ENCODE measurements at places on chromosomes 6 and 20. TPM values are rescaled to one million over a fixed set of nuclear protein-coding genes. Genes with fewer than 3 reads are reported as not detected.

The SLX4IP gene
- 2.4 TPM for total RNA-seq

The PRDM13 gene
- 0.93 TPM for total RNA-seq

The TMEM170B gene
- 0.60 TPM for total RNA-seq

The STK35 gene
- total RNA-seq, result 12.4 TPM

The NR2E1 gene
- 0.03 TPM for total RNA-seq

The OCSTAMP gene
- total RNA-seq, result not detected

The SLC4A11 gene
- total RNA-seq, result 7.5 TPM

The CLIC5 gene
- total RNA-seq, result not detected

The LY6G6F gene
- total RNA-seq, result not detected

The RAMACL gene
- 0.20 TPM for total RNA-seq

The LKAAEAR1 gene
- 1.3 TPM for total RNA-seq

The ADAM33 gene
- total RNA-seq, result 0.03 TPM
